ENCODE measurements at places on chromosomes 1 and 21. TPM values are rescaled to one million over a fixed set of nuclear protein-coding genes. Genes with fewer than 3 reads are reported as not detected.

Gene ATP1A4
- not detected for total RNA-seq

Gene BTG2
- total RNA-seq: 14.7 TPM

Gene MNDA
- not detected for total RNA-seq

Gene PCP4L1
- under 0.01 TPM for total RNA-seq

Gene DCST1
- not detected for total RNA-seq

Gene CCDC18
- 16.3 TPM for total RNA-seq

Gene SAMD11
- total RNA-seq: 4.5 TPM
